ENCODE measurements at places on chromosomes 3 and 15.

DNA sequence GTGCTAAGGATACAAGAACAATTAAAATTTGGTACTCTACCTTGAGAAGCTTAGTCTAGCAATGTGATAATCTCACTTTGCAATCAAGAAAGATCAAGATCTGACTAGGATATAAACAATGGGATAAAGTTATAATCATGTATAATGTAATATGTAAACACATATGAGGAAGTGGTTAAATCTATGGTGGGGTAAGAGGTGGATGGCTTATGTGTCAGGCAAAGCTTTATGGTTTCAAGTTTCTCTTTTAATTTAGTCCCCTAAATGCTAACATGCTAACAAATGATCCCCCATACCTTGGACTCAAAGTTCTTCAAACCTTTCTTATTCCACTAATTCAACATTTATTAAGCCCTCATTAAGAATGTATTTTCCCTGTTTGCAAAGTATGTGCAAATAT lies 2.5 kb downstream of the RSL24D1 start:
- no peak for DNase-seq

- DNase-seq: no peak
These were observed 29.9 kb upstream of the LDHAL6B start for GRCh38 chr15:59176653-59177316.

DNA sequence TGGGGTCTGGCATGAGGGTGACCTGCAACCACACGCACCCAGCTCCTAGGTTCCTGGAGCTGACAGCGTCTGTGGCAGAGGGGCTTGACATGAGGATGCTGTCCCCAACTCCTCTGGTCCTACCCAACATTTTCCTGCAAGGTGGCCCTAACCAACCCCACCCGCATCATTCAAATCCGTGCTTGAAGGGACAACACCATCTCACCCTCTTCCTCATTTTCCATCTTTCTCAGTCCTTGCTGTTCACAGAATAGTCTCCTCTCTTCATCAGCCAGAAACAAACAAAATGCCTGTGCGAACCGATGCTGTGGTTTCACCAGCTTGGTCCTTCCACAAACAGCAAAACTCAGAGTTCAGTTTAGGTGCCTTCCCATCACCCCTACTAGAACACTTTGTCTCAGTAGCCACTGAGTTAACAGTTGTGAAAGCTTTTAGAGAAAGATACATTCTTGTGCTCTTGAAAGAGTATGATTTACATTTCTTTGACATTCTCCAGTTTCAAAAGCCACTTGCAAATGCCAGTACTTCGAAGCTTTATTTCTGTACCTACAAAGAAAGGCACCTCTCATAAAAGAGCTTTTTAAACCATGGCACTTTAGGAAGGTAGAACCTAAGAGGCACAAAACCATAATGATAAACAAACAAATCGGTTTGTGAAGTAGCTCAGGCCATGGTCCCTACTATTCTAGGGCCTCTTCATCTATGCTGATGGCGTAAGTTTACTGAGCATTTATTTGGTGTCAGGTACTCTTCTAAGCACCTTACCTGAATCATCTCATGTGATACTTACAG lies 360.1 kb downstream of the SHQ1 start:
- no peak for DNase-seq

DNA sequence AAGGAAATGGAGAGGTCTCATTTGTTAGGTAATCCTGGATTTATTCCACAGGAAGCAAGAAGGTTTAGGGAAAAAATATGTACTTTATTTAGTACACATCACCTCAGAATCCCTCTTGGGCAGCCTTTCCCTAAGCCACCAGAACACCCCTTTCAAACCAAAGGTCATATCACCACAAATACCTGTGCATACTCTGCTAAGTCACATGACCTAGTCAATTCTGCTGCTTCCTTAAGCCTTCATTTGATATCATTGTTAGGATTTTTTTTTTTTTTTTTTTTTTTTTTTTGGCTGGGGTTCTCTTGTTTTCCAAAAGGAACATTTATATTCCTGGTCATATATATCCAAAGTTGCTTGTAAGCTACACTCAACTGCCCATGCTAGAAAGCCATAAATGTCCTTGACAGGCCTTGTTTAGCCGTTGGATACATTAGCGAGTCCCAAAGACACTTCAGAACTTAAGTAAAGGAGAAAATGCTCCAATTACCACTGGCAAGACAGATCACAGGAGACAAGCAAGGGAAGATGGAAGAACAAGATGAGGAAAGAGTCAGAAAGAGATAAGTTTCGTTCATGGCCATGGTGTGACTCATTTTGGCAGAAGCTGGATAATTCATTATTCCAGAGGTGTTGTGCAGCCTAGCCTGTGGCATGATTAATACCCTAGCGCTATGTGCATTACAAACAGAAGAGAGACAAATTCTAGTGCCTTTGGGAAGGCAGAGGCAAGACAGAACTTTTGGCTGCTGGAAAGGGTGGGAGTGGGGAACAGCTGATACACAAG lies 155.6 kb upstream of the SLC2A2 start:
- DNase-seq: no peak

- no peak for DNase-seq
These were observed 318.5 kb downstream of the GBE1 start for GRCh38 chr3:81442758-81443456.

DNA sequence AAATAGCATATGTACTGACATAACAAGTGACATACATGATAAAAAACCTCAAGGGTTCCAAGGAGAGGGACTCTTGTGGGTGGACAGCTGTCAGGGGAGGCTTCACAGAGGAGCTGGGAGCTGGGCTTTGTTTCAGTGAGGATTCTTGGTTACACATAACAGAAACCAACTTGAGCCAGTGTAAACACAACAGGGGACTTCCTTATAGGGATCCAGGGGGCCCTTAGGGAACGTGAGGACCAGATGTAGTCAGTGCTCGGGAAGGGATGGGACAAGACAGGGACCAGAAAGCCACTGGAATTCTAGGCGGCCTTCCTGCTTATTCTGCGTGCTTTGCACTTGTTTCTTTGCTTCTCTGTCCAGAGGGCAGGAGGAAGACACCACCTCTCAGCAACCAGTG lies 34.9 kb downstream of the SNAPC5 start:
- no peak for DNase-seq

GRCh38 chr15:35376707-35377106 lies 169.3 kb downstream of the DPH6 start:
- no peak for DNase-seq

GRCh38 chr3:123449997-123450604 lies 1.2 kb upstream of the ADCY5 start:
- no peak for DNase-seq

- DNase-seq: no peak
These were observed 56.5 kb downstream of the RAB7A start for GRCh38 chr3:128782282-128783146.

GRCh38 chr15:90219421-90220141 lies 14.2 kb downstream of the CIB1 start:
- DNase-seq: peak; percentile 45

DNA sequence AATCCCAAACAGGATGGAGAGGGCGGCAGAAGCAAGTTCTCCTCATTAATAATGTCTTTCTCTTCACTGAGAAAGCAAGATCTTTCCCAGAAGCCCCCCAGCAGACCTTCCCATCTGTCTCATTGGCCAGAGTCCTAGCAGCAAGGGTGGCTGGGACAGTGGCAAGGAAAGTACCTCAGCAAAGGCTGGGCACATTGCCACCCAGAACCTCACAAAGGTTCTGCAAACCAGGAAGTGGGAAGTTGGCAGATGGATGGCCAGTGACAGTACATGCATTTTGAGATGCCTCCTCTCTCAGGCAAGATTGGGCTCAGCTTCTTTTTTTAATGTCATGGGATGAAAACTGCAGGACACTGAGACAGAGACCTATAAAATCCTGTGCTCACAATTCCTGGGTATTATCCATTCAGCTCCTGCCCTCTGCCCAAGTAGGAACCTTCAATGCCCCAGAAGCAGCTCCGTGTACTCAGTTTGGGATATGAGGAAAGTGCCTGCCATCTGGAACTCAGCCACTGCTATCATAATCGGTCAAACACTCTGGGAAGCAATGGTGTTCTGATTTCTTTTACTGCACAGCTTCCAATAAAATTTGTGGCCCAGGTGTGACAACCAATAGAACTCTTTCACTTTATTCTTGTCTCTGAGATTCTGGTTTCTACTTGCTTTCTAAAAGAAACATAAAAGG lies 25.5 kb downstream of the DPH3 start:
- DNase-seq: no peak

- DNase-seq: no peak
These were observed 18.8 kb downstream of the IDH2 start for GRCh38 chr15:90083419-90083818.

GRCh38 chr15:92907896-92908712 lies 8.0 kb downstream of the CHD2 start:
- DNase-seq: no peak

- no peak for DNase-seq
These were observed 16.9 kb upstream of the FAM3D start for GRCh38 chr3:58683466-58683865.

DNA sequence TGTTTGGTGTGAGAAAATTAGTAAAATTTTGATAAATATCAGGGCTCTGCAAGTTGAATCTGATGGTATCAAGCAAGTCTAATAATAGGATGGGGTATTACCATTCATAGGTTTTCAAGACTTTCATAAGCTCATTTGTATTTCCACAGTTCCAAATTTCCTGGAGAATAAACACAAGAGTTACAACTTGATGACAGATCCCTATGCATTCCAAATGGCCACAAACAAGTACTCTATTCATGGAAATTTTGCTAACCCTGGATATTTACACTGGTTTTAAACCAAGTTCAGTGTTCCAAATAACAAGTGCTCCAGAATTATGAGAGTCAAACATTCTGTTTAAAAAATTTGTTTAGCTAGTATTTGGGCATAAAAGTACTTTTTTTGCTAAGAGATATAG lies 75.0 kb upstream of the CNTN6 start:
- DNase-seq: no peak

- no peak for DNase-seq
These were observed 11.0 kb downstream of the TMED3 start for GRCh38 chr15:79321876-79322275.

DNA sequence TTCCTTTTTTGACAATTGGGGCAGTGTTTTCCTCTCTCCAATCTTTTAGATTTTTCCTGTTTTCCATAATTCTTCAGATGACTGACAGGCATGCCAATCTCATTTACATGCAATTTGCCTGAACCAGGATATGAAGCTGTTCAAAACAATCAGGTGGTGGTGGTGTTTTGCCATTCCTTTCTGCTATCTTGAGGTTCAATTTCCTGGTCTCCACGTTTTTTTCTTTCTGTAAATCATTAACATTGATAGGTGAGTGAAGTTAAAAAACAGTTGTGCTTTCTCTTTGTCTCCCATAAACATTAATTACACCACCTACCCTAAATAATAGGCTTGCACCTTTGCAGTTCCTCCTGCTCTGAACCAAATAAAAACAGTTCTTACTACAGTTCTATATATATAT lies 49.1 kb downstream of the C2CD4A start:
- no peak for DNase-seq

GRCh38 chr3:70097084-70097483 lies 97.6 kb downstream of the SAMMSON start:
- no peak for DNase-seq

GRCh38 chr3:195034101-195034500 lies 236.9 kb downstream of the XXYLT1 start:
- DNase-seq: no peak

DNA sequence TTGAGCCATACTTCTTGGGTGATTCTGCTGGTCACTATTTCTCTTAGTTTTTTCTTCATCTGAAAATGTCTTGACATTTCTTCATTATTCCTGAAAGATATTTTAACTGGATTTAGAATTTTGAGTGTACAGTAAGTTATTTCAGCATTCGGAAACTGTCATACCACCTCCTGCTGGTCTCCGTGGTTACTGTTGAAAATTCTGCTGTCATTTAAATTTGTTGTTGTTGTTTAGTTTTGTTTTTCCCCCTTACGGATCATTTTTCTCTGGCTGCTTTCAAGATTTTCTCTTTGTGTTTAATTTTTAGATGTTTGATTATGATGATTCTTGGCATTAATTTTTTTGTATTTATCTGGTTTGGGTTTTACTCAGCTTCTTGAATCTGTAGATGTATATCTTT lies 100.5 kb downstream of the CHRNA7 start:
- DNase-seq: no peak

- DNase-seq: no peak
These were observed 251.2 kb upstream of the VEPH1 start for GRCh38 chr3:157754451-157754850.

- peak; percentile 71 for DNase-seq
These were observed at the start of gene NIT2 for GRCh38 chr3:100334488-100335351. Gene NIT2, plus strand, starts transcription at chr3:100334757. Its CDS starts 35 bp downstream, at chr3:100334792.

DNA sequence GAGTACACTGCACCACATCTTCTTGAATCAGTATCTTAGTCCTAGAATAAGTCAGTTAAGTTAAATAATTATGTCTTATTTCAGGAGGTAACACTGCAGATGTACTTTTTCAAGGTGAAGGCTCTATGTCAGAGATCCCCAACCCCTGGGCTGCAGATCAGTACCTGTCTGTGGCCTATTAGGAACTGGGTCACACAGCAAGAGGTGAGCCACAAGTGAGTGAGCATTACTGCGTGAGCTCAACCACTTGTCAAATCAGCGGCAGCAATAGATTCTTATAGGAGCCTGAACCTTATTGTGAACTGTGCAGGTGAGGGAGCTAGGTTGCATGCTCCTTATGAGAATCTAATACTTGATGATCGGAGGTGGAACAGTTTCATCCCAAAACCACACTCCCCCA lies 851.9 kb upstream of the ALCAM start:
- DNase-seq: no peak

DNA sequence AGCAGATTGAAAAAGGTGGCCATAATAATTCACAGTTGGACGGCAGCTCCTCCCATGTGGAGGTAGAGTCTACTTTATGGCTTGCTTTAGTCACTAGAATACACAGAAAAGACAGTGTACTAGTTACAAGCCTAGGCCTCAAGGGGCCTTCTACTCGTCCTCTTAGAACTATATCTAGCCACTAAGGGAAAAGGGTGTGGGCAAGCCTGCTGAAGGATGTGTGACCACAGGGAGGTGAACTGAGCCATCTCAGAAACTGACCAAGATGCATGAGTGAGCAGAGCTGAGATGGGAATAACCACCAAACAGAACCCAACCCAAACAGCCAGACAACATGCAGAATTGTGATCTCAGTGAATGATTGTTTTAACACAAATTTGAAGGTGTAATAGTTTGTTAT lies 335.6 kb upstream of the LMCD1 start:
- DNase-seq: no peak

DNA sequence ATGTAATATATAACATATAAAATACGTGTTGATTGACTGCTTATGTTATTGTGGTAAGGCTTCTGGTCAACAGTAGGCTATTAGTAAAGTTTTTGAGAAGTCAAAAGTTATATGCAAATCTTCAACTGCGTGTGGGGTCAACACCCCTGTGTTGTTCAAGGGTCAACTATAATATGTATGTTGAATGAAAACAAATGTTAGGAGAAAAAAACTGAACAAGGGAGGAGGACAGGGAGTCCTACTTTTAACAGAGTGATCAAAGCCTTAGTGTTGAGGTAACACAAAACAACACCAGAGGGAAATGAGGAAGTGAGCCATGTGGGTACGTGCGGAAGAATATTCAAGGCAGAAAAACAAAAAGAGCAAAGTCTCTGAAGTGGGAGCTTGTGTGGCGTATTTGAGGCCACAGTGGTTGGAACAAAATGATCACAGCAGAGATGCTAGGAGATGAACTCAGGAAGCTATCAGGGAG lies 62.5 kb downstream of the SFMBT1 start:
- DNase-seq: peak; percentile 85
